ENCODE measurements at places on chromosomes 2 and 18.

DNA sequence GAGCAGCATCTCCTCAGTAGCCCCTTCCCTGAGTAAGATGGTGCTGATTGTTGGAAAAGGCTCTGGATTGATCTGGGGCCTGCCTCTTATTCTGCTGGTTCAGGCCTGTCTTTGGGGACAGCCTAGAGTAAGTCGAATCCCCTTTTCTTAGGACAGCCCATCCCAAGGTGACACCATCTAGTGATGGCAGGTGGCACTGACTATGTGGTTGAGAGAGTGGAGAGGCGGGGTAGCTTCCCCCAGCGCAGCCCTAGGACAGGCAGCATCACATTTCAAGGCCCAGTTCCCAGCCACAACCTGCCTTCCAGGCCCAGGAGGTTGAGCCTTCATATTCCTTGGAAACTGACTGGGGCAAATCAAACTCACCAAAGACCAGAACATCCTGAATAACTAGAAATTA lies 69.1 kb upstream of the B3GNT7 start:
- no peak overlapping the region for H3K4me3 ChIP-seq
- no peaks in the 10 kb centered on the region for H3K4me1 ChIP-seq
- DNase-seq, result no peak
- no peaks in the 10 kb centered on the region for H3K27me3 ChIP-seq

DNA sequence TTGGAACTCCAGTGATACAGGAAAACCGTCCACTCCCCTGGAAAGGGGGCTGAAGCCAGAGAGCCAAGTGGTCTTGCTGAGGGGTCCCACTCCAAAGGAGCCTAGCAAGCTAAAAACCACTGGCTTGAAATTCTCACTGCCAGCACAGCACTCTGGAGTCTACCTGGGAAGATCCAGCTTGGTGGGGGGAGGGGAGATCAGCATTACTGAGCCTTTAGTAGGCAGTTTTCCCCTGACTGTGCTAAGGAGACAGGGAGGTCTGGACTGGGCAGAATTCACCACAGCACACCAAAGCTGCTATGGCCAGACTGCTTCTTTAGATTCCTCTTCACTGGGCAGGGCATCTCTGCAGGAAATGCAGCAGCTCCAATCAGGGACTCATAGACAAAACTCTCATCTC lies 510.7 kb upstream of the LRRTM1 start:
- no peak overlapping the region for H3K4me3 ChIP-seq
- no peaks in the 10 kb centered on the region for H3K27me3 ChIP-seq
- no peaks in the 10 kb centered on the region for H3K4me1 ChIP-seq
- no peak for DNase-seq
- H3K36me3 ChIP-seq, result no peaks in the 10 kb centered on the region

GRCh38 chr18:22420652-22421051 lies 2.9 kb upstream of the CTAGE1 start:
- H3K36me3 ChIP-seq, result no peaks in the 10 kb centered on the region
- no peak for DNase-seq
- no peaks in the 10 kb centered on the region for H3K4me1 ChIP-seq
- H3K27ac ChIP-seq, result no peak overlapping the region
- no peak overlapping the region for H3K4me3 ChIP-seq

DNA sequence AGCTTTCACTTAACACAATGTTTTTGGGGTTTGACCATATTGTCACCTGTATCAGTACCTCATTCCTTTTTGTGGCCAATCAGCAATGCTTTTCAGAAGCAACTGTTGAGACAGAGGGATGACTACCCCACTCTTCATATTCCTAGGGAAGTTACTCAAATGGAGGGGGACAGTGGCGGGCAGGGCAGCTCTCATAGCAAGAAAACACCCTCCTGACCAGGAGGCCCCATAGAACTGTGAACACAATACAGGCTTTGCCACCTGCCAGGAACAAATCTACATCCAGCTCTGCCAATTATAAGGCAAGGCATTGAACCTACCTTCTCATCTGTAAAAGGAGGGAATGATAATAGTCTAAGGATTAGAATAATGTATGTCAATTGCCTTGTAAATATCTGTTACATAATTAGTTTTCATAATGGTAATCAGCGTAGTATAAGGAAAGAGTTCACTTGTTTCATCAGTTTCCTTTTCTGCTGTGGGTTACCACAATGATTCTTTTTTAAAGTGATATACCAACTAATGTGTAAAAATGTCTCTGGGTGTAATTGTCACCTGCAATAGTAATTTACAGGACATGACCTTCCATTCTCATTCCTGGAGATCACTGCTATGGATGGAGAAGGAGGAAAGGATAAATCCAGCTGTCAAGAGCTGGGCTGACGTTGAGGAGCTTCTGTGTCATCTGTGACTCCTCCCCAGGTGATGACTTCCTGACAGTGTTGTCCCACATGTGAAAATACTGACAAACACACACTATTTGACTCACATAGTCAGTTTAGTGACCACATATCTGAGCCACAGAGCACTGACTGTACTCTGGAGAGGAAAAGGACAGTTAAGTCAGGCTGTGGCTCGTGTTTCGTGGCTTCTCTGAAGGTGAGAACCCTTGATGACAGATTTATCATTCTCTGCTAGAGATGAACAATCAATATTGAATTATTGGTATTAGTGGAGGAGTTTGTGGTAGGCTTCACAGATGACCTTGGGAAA lies 13.5 kb downstream of the ALPK2 start:
- no peak overlapping the region for H3K27ac ChIP-seq
- peaks cover 22% of the 10 kb centered on the region for H3K4me1 ChIP-seq
- peaks cover 22% of the 10 kb centered on the region for H3K27me3 ChIP-seq

- H3K27me3 ChIP-seq, result no peaks in the 10 kb centered on the region
- peaks cover 4% of the 10 kb centered on the region for H3K36me3 ChIP-seq
- H3K27ac ChIP-seq, result no peak overlapping the region
- no peak overlapping the region for H3K4me3 ChIP-seq
- DNase-seq, result no peak
Measured at GRCh38 chr2:157809212-157809611, 66.9 kb downstream of the ACVR1 start.

GRCh38 chr2:198053148-198053547 lies 248.8 kb downstream of the PLCL1 start:
- DNase-seq, result no peak
- no peak overlapping the region for H3K4me3 ChIP-seq
- no peaks in the 10 kb centered on the region for H3K36me3 ChIP-seq
- H3K27me3 ChIP-seq, result peaks cover 3% of the 10 kb centered on the region
- H3K4me1 ChIP-seq, result no peaks in the 10 kb centered on the region

- H3K36me3 ChIP-seq, result peaks cover 1% of the 10 kb centered on the region
- no peak overlapping the region for H3K27ac ChIP-seq
- no peak overlapping the region for H3K4me3 ChIP-seq
- no peak for DNase-seq
- peaks cover 37% of the 10 kb centered on the region for H3K4me1 ChIP-seq
Measured at GRCh38 chr18:55300421-55300935, 287.5 kb downstream of the TCF4 start.

DNA sequence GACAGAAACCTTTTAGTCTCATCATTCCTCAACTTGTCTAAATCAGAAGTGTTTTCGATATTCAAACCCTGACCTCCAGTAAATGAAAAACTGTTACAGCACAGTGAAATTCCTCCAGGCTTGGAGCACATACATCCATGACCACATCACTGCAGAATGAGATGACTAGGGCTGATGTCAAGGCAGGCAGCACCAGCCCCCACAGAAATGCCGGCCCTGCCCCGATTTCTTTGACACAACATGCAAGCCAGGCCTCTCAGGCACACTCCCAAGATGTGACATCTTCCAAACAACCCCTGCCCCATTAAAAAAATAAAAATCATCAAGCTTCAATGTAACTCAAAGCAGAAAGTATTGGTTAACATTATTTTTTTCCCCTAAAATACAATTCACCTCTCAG lies 103.3 kb downstream of the CTAGE1 start:
- H3K27ac ChIP-seq, result no peak overlapping the region
- no peaks in the 10 kb centered on the region for H3K27me3 ChIP-seq
- no peaks in the 10 kb centered on the region for H3K36me3 ChIP-seq
- H3K4me1 ChIP-seq, result no peaks in the 10 kb centered on the region

GRCh38 chr18:72155327-72155726 lies 388.8 kb downstream of the CBLN2 start:
- H3K27ac ChIP-seq, result no peak overlapping the region
- no peaks in the 10 kb centered on the region for H3K27me3 ChIP-seq
- no peak overlapping the region for H3K4me3 ChIP-seq

- H3K4me1 ChIP-seq, result peaks cover 21% of the 10 kb centered on the region
- H3K4me3 ChIP-seq, result no peak overlapping the region
- DNase-seq, result no peak
- H3K27ac ChIP-seq, result no peak overlapping the region
Measured at GRCh38 chr2:73640946-73641766, 1.1 kb downstream of the NAT8 start.

DNA sequence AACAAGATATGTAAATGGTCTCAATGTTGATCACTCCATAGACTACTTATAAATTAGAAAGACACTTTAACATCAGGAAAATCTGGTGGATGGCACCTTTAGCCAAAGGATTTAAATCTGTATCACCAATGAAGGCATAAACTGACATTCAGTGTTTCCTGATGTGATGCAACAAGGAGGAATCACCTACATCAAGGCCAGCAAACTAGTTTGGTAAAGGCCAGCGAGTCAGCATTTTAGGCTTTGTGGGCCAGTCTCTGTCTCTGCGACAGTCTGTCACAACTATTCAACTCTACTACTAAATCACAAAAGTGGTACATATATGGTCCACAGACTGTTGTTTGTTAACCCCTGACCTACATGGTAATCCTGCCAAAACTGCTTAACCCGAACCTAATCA lies 33.3 kb downstream of the C2orf76 start:
- H3K36me3 ChIP-seq, result no peaks in the 10 kb centered on the region
- DNase-seq, result no peak
- H3K27ac ChIP-seq, result no peak overlapping the region
- no peak overlapping the region for H3K4me3 ChIP-seq
- no peaks in the 10 kb centered on the region for H3K27me3 ChIP-seq
- H3K4me1 ChIP-seq, result no peaks in the 10 kb centered on the region

- no peaks in the 10 kb centered on the region for H3K4me1 ChIP-seq
- no peak overlapping the region for H3K4me3 ChIP-seq
- no peaks in the 10 kb centered on the region for H3K27me3 ChIP-seq
- no peak for DNase-seq
- H3K36me3 ChIP-seq, result no peaks in the 10 kb centered on the region
Measured at GRCh38 chr2:55063713-55064323, 13.6 kb upstream of the RTN4 start.

DNA sequence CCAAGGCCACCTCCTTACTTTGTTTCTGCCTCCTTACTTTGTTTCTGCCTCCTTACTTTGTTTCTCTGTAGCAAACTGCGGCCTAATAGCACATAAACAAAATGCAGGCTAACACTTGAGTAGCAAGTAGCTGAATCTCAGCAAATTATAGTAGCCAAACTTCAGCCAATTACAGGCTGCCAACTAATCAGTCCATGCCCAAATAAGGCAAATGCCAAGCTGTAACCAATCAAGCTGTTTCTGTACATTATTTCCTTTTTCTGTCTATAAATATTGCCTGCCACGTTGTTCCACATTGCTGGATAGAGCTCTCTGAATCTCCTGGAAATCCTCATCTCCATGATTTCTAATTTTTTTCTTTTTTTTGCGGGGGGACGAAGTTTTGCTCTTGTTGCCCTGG lies 28.7 kb upstream of the FRZB start:
- H3K4me1 ChIP-seq, result no peaks in the 10 kb centered on the region
- no peak for DNase-seq
- H3K27me3 ChIP-seq, result no peaks in the 10 kb centered on the region
- peaks cover 4% of the 10 kb centered on the region for H3K36me3 ChIP-seq
- H3K4me3 ChIP-seq, result no peak overlapping the region

- no peaks in the 10 kb centered on the region for H3K27me3 ChIP-seq
- peaks cover 2% of the 10 kb centered on the region for H3K36me3 ChIP-seq
- H3K4me3 ChIP-seq, result no peak overlapping the region
- H3K4me1 ChIP-seq, result peaks cover 7% of the 10 kb centered on the region
Measured at GRCh38 chr2:175730050-175730449, 272.0 kb downstream of the LNPK start.

DNA sequence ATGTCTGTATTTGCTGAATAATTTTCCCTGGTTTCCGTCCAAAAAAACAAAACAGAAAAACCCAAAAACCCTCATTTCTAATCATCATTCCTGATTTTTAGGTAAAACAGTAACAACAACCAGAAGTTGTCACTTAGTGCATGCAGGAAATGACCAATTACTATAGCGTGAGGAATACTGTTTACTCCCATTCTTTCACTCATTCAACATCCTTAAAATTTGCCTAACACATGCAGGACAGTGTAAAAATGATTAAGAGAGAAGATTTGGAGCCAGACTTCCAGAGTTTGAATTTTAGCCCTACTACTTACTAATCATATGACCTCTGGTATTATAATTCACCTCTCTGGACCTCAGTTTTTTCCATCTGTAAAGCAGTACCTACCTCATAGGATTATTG lies 83.1 kb downstream of the FIGN start:
- peaks cover 50% of the 10 kb centered on the region for H3K4me1 ChIP-seq
- H3K27me3 ChIP-seq, result no peaks in the 10 kb centered on the region
- DNase-seq, result no peak
- peaks cover 8% of the 10 kb centered on the region for H3K36me3 ChIP-seq
- no peak overlapping the region for H3K4me3 ChIP-seq

DNA sequence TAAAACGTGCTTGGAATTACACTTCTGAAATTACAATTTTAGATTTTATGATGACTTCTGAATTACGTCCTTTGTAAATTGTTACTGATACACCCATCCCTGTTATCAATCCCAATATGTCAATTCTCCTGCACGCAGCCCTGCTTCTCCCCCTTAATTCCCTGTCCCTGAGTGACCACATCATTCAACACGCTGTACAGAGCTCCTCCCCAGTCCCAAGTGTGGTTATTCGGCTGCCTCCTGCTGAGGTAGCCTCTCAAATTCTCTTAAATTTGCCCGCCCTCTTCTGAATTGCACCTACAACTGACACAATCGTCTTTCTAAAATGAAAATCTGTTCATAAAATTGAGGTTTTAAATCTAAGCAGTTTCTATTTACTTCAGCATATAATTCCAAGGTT lies 10.1 kb downstream of the SERPINB8 start:
- H3K27me3 ChIP-seq, result no peaks in the 10 kb centered on the region
- peaks cover 9% of the 10 kb centered on the region for H3K4me1 ChIP-seq
- no peak overlapping the region for H3K27ac ChIP-seq
- no peak overlapping the region for H3K4me3 ChIP-seq
- DNase-seq, result no peak
- no peaks in the 10 kb centered on the region for H3K36me3 ChIP-seq

DNA sequence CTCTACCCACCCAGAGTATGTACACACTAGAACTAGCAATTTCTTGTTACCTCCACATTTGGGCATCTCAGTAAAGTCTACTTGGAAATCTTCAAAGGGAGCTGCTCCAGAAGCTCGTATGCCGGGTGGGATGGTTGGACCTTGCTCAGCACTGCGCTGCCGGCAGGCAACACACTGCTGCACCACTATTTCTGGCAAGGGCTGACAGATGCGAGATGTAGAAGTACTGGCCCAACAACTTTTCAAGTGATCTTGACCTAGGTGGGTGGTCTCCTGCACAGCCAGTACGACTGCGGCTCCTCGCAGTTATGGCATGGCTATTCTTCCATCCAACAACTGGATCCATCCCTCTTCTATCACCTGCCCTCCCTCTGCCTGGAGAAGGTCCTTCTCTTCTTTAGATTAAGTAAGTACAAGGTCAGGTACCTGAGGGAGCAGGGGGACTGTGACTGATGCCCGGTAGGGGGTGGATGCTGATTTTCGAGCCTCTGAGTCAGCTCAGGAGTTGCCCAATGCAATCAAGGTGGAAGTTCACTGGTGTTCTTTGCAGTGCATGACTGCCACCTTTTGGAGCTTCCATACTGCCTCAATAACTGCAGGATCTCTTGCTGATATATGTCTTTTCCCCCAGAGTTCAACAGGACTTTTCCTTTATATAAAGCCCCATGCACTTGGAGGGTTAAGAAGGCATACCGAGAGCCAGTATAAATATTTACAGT lies 100.4 kb upstream of the SLC1A4 start:
- H3K27ac ChIP-seq, result peak overlapping the region; percentile 12
- peaks cover 14% of the 10 kb centered on the region for H3K4me1 ChIP-seq
- peaks cover 11% of the 10 kb centered on the region for H3K36me3 ChIP-seq
- H3K4me3 ChIP-seq, result no peak overlapping the region
- H3K27me3 ChIP-seq, result peaks cover 14% of the 10 kb centered on the region
